ENCODE measurements at places on chromosomes 5 and 9.

- no peak for DNase-seq
These were observed 155.0 kb downstream of the PRELID2 start for GRCh38 chr5:145680169-145680568.

- no peak for DNase-seq
These were observed 15.0 kb upstream of the VAV2 start for GRCh38 chr9:134007150-134007549.

DNA sequence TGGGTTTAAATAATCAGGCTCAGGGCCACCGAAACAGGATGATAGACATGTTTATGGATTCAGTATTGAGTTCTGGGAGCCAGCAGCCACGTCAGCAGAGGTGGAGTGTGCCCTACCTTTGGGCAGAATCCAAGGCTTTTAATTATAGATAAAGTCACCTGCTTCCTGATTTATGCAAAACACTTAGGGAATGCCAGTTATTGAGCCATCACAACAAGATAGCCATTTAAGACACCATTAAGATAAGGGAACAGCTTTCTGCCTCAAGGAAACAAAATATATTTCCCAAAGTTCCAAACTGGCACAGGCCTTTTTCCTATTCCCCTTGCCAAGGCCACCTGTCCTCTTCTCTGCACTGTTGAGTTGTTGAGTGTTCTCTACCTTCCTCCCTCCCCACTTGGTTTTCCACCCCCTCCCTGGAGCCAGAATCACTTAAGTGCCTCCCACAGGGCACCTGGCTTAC lies 2.4 kb downstream of the CCL28 start:
- no peak for DNase-seq

DNA sequence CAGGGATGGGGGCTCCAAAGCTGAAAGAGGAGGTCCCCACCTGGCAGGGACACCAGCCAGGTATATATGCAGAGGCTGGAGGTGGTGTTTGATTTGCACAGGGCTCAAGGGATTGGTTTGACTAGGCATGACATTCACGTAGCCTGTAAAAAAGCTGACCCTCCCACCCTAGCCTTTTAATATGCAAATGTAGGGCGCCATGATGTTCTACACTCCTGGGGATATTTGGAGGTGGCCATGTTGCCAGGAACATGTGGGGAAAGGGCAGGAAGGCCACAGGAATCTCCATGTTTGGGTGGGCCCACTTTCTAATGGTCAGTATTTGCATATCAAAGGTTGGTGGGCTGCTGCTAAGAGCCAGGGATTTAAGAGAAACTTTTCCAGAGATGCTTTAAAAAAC lies 12.0 kb upstream of the THG1L start:
- no peak for DNase-seq

DNA sequence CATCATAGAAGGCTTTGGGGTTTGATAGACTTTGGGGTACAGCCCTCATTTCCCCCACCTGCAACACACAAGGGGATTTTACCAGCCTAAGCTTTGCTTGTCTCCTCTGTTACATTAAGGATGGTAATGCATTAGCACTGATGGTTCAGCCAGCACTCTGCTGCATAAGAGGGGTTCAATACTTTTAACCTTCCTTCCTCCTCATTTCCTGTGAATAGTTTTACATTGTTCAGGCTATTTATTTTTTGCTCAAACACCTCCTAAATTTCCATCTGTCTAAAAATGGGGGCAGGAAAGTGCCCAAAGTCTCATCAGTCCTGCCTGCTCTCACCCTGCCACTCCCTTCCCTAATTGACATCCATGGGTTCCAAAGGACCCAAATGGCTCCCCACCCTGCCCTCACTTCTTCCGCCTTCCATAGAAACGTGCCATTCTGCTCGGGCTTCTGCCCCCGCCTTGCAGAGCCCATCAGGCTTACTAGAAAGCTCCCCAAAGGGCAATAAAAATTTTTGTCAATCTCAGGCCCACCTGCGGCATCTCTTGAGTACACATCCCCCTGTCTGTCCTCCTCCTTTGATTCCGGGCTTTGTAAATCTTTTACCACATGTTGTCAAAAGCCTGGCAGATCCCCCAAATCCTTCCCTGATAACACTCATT lies 239.5 kb upstream of the SLC24A2 start:
- DNase-seq: no peak

- DNase-seq: no peak
These were observed 19.4 kb upstream of the RNF130 start for GRCh38 chr5:180090769-180091546.

DNA sequence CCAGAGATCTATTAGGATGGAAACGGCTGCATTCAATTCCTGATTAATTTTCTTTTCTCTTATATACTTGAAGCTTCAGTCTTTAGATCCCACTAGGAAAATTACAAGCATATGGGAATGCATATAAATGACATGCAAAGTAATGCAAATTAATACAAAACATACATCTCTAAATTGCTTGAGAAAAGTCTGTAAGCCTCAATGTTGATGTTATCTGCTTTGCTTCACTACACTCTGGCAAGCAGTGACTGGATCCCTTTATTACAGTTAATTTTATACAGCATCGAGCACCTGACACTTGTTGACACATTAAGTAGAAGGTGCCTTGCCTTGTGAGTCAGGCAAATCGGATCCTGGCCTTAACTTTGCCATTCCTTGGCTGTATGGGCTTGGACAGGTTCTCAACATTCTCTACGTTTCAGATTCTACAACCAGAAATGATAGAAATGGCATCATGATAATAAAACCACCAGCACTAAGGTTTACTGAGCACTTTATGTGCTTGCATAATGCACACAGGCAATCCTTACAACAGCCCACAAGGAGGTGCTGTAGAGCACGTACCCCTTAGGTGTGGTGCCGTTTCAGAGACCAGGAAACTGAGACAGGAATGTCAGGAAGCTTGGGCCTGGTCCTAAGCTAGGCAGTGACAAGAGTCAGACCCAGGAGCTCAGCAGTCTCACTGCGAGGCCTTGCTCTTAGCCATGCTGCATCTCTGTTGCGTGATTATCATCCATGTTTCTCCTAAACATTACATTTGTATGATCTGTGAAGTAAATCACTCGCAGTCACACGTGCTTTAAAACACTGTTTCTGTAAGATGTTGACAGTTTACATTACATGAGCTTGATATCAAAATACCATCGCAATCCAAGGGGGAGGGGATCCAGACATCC lies 2.7 kb downstream of the GCNT4 start:
- peak; percentile 68 for DNase-seq

- DNase-seq: no peak
These were observed 466.9 kb upstream of the ARRDC3 start for GRCh38 chr5:91850031-91850430.

DNA sequence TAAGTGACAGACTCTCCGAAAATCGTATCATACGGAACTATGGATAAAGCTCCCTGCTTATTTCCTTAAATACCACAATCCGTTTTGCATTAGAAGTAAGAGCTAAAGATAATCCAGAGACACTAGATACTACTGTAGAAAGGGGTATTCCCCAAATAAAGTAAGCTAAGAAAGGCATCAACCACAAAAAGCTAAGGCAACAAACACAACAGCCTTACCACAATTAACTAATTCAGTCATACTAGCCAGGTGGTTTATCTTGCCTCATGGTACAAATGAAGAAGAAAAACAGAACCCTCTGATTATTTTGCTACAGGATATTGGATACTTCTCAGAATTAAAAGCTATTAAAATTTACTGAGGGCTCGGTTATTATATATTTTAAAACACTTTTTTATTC lies 14.1 kb downstream of the ERP44 start:
- DNase-seq: no peak

- no peak for DNase-seq
These were observed 409.3 kb downstream of the ADGRV1 start for GRCh38 chr5:90967851-90968250.

DNA sequence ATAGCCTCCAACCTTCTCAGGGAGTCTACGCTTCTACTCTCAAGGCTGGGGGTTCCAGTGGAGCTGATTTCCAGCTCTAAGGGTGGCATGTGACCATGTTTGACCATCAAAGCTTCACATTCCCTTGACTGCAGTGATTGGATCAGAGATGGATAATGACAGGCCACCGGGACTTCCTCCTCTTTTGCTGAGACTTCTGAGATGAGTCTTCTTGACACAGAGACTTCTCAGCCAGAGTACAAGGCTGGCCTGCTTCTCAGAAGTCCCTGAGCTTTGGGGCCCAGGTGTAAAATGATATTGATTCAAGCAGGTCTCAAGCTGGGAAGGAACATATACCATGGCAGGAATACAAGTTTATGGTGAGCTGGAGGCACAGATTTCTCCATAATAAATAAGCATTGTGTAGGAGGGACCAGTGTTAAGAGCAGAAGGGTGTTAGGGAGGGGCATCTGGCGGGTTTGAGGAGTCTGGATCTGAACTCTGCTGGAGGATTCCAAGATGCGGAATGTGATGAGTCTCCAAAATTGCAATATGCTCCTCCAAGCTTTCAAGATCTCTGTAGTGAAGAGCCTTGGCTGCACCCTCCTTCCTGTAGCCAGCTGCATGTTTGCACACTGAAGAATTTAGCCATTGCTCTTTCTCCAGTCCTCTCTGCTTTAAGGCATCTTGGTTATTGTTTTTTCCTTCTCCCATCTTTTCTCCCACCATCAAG lies 41.7 kb upstream of the HSD17B4 start:
- no peak for DNase-seq

GRCh38 chr5:170421826-170422225 lies 32.7 kb upstream of the KCNMB1 start:
- DNase-seq: no peak

DNA sequence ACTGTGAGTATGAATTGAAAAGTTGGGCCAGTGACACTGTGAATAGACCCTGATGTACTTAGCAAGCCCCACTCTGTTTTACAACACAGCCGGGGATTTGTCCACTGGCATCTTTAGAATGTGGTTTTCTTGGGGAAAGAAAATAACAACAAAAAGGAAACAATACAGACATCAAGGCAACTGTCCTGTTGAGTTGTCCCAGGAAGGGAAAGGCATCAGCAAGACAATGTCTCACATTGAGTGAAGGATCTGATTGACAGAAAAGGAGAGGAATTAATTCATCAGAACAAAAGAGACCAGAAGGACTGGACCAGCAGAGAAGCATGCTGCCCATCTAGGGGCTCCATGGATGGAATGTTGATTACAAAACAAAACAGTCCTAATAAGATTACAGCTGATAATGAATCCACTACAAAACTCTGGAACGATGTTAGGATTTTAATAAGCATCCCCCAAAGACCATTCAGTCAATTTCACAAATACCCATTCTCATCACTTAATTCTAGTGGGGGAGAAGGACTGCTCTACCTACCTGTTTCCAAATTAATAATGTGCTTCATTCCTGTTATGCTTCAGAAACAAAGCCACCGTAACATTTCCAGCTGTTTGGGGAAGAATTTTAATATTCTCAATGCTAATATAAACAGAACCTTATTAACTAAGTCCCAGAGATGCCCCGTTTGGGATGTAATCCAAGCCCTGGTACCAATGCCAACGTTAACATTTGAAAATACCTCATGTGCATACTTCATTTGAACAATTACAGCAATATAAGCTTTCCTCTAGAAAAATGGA lies 298.0 kb downstream of the SPOCK1 start:
- DNase-seq: no peak

- no peak for DNase-seq
These were observed 139.3 kb downstream of the RAPGEF6 start for GRCh38 chr5:131495536-131496399.

- no peak for DNase-seq
These were observed 41.9 kb downstream of the ST8SIA4 start for GRCh38 chr5:100861148-100861547.

DNA sequence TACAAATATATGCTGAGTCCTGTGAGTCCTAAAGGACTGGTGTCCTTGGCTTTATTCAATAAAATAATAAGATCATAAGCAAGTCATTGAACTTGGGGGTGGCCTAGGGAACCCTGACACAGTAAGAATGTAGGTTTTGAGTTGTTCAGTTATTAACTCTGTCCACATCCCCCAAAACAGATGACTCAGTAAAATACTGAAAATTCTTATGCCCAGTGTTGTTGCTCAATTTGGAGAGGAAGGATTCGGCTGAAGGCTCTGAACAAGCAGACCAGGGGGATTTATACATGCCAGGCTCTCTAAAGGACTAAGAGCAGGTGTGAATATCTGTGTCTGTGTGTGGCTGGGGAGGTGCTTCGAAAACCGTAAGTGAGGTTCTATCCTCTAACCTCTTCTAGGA lies 173.7 kb downstream of the RMI1 start:
- DNase-seq: no peak
